GDM1 (cell line): ENCODE measurements at places on chromosomes 3 and 15.

GRCh38 chr3:59573911-59574310 lies 524.1 kb upstream of the CFAP20DC start:
- DNase-seq = no peak

DNA sequence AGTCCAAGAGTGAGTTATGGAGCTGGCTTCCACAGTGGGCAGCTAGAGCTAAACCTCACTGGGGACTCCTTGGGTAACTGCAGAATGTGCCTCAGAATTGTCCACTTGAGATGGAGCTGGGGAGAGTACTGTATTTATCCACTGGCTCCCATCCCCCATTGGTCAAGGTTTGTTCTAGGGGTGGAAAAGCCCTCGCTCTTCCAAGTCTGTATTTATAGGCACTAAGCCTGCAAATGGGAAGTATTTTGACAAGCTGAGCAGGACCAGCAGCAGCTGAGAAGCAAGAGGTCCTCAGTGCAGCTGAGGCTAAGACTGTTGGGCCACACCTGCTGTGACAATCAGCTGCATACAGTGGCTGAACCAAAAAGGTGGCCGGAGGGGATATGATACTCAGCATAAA lies 5.8 kb downstream of the USP13 start:
- no peak for DNase-seq

DNA sequence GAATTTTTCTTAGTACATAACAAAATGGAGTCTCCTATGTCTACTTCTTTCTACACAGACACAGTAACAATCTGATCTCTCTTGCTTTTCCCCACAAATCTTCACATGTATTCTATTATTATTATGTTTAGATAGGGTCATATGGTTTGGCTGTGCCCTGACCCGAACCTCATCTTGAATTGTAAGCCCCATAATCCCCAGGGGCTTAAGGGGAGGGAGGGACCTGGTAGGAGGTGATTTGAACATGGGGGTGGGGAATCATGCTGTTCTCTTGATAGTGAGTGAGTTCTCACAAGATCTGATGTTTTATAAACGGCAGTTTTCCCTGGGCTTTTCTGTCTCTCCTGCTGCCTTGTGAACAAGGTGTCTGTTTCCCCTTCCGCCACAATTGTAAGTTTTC lies 86.7 kb upstream of the SELENOK start:
- DNase-seq = no peak

DNA sequence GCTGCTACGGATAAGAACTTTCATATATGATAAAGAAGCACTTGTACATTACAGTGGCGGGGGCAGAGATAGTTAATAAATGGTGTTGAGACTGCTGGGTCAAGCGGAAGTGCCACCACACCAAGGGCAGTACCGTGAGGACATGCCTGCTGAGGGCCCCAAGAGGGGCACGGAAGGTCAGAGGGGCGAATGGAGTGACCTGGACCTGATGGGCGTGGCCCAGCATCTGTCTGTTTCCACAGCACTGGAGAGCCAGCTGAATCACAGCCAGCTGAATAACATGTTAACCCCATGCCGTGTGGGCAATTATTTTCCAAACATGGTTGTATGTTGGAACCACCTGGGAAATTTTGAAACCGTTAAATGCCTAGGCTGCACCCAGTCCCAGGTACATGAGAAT lies 37.2 kb downstream of the ANKDD1A start:
- DNase-seq = no peak

- DNase-seq = no peak
Observed at GRCh38 chr15:57969355-57969754, 96.2 kb downstream of the ALDH1A2 start.

DNA sequence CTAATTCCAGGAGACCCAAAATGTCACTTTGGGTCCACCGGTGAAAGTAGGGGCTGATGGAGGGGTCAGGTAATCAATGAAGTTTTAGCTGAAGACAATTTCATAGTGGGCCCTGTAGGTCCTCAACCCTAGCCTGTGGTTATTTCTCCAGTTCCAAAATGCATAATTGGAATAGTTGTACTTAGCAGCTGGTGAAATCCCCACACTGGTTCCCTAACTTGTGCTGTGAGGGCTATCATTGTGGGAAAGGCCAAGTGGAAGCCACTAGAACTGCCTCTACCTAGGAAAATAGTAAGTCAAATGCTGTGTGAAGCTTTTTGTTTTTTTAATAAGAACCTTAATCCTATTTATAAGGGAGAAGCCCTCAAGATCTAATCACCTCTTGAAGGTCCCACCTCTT lies 193.7 kb upstream of the AZI2 start:
- no peak for DNase-seq

- no peak for DNase-seq
Observed at GRCh38 chr15:38253351-38253781, 730 bp downstream of the SPRED1 start.

DNA sequence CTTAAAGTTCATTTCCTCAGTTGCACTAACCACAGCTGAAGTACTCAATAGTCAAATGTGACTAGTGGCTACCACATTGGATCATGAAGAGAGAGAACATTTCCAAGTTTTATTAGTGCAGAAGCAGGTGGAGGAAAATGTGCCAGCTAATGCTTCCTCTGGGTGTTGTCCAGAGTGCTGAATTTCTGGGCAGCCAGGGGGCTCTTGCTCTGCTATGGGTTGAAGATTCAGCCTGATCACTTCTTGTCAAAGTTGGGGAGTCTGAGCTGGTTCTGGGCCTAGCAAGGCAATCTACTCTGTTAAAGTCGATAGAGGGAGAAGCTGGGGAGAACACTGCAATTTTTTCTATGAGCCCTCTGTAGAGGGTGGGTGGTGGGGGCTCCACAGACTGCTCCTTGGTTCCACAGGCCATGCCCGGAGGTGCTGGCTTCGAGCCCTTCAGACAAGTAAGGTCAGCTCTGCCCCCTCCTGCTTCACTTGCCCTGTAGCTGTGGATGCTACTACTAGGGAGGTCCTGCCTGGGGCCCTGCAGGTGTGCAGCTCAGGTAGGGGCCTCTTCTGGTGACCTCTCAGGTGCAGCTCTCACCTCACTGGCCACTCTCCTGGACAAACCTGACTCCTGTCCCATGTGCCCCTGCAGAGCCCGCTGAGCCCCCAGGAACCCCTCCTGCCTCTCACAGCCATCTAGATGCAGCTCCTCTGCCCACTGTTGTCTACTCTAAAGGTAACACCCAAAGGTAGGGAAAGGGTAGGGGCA lies 8.2 kb downstream of the ALG3 start:
- DNase-seq = no peak

DNA sequence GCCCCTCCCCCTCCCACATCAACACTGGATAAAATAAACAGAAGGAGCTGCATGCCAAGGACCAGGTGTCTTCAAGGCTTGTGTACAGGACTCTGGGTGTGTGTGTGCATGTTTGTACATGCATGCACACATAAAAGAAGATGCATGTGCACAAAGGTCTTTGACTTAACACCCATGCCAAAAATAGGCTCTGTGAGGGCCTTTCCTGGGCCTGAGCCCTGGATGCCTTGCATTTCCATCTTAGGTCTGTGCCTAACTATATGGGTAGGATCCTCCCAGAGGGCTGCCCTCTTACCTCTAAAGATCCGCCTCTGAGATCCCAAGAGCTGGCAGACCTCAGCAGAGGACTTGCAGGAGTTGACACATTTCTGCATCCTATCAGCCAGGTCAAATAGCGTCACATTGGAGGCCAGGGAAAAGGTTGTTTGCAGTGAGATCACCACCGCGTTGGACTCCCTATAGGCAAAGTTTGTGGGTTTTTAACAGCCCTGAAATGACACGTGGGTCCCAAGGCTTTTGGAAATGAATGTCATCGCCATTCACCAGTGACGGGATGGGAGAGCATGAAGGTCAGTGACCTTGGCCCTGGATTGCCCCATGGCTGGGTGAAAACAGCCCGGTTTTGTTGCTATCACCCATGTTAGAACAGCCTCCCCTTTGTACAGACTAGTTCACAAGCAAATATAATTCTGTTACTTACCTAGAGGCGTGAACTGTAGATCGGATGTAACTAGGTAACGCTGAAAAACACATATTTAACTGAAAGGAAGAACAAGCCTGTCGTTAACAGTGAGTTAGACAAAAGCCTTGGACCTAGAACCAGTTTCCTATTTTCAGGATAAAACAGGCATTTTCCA lies 54.0 kb downstream of the HEG1 start:
- no peak for DNase-seq

GRCh38 chr15:35320158-35320780 lies 225.7 kb downstream of the DPH6 start:
- no peak for DNase-seq
